ENCODE measurements at places on chromosomes 11 and 22.

GRCh38 chr11:47566149-47566698 is 825 bp downstream of the PTPMT1 start:
- no peak for DNase-seq

DNA sequence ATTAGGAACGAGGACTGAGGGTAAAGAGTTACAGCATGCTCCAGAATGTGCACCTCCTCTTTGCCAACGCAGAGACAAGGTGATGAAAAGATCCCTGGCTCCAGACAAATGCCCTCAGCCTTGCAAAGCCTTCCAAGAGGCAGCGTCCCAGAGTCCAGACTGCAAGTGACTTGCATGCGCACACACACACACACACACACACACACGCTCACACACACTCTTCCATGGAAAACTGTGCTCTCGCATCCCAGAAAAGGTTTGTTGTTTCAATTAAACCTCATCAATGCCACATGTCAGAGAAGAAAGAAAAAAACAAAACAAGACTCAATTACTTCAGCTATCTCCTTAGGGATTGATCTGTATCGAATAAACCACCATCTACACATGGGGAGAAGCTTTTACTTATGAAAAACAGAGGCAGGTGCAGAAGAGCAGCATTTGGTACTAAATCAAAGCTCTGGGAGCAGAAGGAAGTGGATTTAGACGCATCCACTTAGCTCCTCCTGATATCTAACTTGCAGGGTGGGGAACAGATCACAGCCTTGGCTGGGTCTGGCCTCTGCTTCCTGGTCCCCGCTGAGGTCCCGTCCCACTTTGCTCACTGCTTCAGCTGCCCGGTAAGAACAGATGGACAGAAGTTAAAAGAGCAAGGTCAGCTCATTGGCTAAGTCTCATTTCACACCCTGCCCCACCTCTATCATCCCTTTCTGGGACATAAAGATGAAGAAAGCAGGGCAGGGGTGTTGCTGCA is 249.8 kb upstream of the BLID start:
- no peak for DNase-seq

DNA sequence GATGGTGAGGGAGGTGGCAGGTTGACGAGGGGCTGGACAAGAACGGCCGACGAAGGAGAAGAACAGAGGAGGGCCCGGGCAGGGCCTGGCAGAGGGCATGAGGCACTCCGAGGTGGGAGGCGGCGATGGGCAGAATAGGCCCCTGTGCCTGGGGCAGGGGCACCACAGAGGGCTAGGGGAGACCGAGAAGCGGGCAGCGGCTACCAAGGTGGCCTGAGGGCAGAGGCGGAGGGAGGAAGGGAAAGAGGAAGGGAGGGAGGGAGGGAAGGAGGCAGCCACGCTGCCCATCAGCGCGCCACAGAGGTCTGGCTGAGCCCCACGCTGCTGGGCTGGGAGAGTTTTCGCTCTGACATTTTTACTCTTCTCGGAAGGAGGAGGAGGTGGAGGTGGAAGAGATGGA is 11.3 kb downstream of the LSP1 start:
- DNase-seq, result no peak

GRCh38 chr22:38086942-38087341 is 3.0 kb upstream of the SLC16A8 start:
- DNase-seq, result no peak

DNA sequence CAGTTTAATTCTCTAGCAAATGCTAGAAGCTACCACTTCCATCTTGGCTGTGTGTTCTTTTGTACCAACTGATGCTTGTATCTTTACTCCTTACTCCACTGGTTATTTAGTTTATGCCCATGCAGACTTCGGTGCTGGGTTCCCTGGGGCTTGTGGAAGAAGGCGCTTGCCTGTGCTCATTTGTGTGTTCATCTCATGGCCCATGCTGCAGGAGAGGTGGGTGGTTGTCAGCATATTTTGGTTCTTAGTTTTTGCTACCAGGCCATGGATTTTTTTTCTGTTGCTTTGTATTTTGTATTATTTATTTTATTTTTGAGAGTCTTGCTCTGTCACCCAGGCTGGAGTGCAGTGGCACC is 22.4 kb downstream of the MICAL2 start:
- no peak for DNase-seq

DNA sequence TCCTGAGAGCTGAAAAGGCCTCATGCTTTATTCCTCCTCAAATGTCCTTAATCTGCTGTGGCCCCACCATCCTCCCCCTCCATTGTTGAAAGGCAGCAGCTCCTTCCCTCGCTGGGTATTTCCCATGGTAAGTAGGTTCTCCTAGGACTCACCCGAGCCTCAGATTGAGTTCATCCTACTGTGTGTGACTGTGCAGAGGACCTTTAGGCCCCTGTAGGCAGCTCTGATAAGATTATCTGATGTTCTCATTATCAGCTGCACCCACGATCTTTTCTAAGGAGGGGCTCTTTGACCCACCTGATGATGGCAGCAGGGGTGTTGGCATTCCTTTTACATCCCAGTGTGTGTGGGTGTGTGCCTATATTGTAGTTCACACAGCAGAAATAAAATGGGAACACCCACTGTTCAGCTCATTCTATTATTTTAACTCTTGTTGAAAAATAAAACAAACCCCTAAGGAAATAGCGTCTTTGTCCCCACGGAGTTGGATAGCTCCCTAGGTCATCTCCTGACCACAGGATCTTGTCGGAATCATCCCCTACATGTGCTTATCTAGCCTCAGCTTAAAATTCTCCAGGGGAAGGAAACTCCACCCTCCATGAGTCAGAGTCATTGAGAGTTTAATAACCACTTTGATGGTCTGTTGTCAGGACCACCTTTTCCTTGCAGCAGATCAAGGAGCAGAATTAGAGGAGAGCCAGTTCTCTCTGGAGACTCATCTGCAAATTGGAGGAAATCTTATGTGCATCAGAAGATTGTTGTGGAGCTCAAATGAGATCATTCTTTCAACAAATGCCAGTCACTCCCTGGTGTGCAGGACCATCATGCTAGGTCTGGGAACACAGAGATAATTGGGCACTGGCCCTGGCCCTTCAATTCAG is 19.3 kb downstream of the ENDOD1 start:
- DNase-seq, result no peak

GRCh38 chr22:49333206-49333605 is 494.5 kb downstream of the BRD1 start:
- DNase-seq, result no peak

DNA sequence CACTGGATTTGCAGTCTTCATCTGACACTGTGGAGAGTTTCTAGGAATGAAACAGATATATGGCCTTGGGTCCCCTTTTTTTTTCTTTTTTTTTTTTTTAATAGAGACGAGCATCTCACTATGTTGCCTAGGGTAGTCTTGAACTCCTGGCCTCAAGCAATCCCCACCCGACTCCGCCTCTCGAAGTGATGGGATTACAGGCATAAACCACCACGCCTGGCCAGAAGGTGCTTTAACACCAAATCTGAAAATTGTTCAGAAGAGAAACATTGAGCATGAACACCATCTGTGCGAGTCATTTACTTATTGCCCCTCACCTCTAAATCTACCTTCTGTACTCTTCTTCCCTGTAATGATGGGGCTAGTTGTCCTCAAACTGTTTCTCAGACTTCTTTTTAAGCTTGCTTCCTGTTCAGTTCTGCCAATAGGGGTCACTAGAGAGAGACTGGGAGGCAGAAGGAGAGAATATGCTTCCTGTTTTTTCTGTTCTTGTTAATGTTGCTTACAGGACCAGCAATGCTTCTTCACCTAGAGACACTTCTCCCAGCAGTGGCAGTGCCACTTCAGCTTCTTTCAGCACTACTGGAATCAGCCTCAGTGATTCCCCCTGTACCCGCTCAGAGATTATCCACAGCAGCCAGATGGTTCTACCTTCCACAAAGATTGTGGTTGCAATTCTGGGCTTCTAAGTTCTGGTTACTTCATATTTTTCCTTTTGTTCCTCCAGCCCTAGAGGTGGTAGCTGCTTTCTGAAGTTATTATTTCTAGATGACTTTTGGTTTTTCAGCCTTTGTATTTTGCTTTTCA is 20.8 kb upstream of the ZBED5 start:
- DNase-seq, result peak; percentile 23

GRCh38 chr11:110098645-110099044 is 5.5 kb downstream of the ZC3H12C start:
- no peak for DNase-seq

- no peak for DNase-seq
Measured at GRCh38 chr11:70732881-70733196, 334.5 kb downstream of the CTTN start.

GRCh38 chr11:68430801-68431200 is 29.8 kb upstream of the PPP6R3 start:
- no peak for DNase-seq
